ENCODE measurements at places on chromosomes 11 and 22.
A peak's percentile ranks its signal among the peaks of the same experiment; 100 is the strongest.

DNA sequence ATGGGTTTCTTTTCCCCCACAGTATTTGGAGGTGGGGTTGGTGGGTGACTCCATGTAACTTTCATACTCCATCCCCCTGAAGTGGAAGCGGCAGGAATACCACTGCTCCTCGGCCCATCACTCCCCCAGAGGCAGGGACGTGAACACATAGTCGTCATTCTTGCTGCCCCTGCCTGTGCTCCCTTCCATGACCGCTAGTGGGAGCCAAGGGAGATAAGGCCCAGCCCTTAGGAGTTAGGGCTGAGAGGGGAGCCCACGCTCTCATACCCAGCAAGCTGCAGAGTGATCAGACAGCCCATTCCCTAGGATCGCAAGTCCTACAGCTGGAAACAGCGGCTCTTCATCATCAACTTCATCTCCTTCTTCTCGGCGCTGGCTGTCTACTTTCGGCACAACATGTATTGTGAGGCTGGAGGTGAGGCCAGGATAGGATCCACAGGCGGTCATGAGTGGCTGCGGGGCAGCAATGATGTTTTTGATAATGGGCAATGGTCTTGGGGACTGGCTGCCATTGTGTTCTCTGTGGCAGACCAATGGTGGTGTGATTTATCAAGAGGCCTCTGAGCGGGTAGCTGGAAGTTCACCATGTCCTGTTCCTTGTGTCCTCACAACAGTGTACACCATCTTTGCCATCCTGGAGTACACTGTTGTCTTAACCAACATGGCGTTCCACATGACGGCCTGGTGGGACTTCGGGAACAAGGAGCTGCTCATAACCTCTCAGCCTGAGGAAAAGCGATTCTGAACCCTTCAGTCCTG lies 15.9 kb downstream of the RHOG start:
- DNase-seq: peak; percentile 53

DNA sequence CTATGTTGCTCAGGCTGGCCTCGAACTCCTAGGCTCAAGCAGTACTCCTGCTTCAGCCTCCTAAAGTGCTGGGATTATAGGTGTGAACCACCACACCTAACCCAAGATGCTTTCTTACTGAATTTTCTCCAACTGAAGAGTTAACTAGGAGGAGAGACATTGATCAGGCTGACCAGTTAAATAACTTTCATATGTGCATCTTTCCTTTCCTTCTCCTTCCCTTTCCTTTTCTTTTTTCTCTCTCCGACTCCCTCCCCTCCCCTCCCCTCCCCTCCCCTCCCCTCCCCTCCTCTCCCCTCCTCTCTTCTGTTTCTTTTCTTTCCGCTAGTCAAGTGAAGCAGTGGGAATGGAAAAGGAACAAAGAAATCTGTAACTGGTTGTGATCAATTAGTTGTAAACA lies 26.7 kb downstream of the XRCC6 start:
- DNase-seq: no peak

DNA sequence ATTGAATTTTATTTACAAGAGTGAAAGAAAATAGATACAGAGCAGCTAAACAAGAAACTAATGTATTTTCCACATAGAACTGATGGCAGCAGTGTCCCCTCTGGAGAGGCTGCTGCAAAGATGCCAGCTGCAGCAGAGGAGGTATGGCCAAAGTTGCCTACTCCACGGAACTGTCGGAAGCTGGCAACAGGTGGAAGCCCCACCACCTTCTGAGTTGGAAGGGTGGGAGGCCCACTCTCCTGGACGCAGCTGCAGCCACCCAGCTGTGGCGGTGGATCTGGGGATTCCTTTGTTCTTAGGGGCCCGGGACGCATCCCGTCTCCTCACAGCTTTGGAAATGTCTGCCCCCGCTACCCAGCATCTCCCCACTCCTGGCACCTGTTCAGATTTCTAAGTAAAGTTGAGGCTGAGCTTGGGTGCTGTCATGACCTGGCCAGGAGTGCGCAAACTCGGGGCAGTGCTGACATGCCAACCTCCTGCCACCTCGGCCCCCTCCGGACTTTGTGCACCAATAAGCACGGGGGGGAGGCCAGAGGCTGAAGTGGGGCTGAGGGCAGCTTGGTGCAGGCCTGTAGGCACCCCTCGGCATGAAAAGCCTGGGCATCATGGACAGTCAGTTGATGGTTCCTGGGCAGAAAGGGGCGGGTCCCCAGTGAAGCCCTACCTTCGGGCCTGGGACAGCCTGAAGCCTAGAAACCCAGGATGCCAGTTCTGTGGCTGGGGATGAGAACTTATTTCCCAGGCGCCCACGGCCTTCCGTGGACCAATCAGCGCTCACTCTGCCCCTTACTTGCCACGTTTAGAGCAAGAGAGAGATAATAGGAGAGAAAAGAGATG lies 1071.4 kb downstream of the JRKL start:
- no peak for DNase-seq

DNA sequence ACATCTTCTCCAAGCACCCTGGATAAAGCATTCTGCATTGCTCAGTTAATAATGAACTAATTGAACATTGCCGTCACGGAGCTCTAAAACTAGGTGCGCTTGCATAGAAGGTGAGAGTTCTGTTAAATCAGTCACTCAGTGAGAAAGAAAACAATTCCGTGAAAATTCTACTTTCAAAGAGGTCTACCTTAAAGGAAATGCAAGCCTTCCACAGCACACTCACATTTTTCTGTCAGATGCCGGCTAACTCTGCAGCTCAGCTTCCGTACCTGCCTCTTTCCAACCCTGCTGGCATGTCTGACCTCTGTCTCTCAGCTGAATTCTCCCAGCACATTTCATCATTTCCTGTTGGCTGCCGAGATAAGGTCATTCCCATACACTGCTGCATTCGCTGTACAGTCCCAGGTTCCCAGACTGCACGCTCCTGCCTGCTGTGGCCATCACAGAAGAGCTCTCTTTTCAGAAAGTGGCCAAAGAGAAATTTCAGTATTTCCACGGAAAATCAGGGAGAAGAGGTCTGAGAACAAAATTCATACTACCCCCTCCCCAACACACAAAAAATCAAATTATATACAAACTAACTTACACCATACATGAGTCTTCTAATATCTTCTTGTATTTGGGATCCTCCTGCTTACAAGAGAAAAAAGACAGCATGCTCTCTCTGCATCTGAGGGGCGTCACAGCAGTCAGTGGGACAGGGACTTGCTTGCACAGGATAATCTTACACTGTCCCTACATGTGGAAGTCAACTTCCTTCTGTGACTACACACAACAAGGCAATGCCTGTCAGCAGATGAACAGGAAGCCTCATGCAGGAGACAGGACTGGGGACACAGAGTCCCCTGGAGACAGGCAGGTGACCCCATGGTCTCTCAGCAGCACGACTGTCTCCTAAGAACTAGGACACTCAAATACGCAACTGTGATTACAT lies 55.1 kb downstream of the PACSIN2 start:
- DNase-seq: peak; percentile 38

DNA sequence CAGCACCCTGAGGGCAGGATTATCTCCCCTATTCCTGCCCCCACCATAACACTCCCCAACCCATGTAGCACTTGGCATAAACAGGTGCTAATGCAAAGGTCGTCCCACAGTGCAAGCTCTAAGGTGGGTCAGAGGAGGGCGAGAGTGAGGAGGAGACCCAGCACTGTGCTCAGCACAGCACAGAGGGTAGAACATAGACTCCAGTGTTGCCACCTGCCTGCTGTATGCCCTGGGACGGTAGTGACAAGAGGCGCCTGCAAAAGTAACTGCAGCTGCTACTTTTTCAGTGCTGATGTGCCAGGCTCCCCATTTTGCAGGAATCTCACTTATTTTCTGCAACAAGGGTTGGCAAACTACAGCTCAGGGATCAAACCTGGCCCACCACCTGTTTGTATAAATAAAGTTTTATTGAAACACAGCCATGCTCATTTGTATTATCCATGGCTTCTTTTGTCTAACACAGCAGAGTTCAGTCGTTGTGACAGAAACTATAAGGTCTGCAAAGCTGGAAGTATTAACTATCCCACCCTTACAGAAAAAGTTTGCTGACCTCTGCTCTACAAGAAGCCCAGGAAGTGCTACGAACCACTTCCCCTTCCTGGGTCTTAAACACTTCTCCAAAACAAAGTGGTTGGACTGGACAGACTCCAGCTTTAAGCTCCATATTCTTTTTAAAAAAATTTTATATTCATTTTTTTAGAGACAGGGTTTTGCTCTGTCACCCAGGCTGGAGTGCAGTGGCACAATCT lies 16.9 kb upstream of the CDC42BPG start:
- no peak for DNase-seq

- DNase-seq: peak; percentile 85
Measured at GRCh38 chr22:46829117-46829891, 66.9 kb downstream of the TBC1D22A start.

DNA sequence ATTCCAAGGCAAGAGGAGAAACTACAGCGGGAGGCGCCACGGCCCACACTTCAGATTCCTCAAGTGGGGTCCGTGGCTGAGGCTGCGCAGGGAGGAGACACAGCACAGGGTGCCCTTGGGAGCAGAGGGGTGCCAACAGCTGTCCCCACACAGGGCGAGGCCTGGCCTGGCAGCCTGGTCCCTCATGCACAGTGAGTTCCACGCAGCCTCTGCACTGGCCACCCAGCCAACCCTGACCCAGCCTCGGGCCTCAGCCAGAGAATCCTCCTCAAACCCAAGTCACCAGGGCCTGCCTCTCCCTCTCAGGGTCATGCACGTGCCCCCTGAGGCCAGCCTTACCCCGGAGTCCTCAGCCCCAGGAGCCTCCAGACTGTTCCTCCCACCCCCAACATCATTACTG lies 22.4 kb upstream of the MOB2 start:
- no peak for DNase-seq

- DNase-seq: no peak
Measured at GRCh38 chr11:45766469-45766868, 38.5 kb upstream of the SLC35C1 start.

DNA sequence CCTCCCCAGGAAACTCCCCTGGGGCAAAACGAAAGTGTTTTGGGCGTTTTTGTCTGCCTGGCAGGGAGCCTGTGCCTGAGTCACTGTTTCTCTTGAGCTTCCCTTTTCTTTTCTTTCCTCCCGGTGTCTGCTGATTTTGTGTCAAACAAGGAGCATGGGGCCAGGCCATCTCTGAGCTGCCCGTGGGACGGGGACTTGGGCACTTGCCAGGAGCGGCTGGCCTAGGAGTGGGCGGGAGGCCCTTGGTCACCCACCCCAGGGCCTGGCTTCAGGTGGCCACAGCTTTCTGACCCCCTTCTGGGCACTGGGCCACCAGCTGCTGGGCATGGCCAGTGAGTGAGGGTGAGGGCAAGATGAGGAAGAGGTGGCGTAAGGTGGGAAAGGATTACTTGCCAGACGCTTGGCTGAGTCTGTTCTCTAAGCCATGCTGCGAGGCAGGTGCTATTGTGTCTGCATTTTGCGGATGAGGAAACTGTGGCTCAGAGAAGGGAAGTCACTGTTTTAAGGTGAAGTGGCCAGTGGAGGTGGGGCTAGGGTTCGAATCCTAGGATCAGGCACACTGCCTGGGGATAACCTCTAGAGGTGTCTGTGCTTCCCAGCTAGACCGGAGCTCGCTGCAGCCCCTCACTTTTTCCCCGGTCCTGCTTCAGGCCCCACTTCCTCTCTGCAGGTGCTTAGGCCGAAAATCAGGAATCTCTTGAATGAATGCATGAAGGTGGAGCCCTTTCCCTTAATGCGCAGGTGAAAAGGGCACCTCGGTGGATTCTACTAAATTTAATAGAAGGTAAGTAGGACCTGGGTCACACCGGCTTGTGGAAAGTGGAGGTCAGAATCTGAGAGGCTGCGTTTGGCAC lies 7.8 kb upstream of the NFAM1 start:
- peak; percentile 60 for DNase-seq

DNA sequence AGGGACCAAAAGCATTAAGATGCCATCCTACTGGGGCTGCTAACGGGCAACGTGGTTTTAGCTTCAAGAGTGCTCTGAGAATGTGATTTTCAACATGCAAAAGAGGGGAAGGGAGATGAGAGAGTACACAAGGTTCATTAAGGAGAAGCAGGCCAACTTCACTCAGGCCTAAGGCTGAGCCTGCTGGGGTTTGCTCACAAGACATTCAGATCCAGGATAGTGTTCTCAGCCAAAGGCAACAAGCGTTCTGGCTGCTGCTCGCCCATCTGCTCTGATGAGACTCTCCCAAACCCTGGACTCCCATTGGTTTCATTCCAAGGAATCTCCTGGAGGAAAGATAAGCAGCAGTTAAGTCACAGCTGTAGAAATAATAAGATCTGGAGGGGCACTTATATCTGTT lies 23.6 kb upstream of the UPB1 start:
- no peak for DNase-seq

- no peak for DNase-seq
Measured at GRCh38 chr11:62817129-62817528, 11.9 kb upstream of the NXF1 start.

DNA sequence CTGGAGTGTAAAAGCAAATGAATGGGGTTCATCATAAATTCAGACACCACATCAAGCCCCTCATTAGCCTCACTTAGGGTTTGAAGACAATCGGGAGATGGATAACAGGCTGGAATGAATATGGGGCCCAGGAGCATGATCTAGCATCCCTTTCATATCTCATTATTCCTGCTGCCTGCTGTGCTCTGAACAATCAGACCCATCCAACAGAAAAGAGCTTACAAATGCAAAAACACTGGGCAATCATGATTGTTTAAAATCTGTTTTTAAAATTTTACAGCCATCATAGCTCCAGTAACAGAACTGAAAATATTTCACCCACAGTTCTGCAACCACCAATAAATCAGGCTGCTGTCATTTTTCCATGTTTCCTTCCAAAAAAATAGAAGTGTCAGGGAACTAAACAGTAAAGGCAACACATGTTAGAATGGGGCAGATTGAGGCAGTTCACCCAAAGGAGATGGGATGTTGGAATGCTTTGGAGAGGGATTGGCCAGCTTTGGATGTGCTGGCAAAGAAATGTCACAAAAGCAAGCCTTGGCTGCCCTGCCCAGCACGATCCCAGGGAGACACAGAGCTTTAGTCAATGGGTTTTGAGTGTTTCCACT lies 47.8 kb upstream of the BMAL1 start:
- DNase-seq: no peak

DNA sequence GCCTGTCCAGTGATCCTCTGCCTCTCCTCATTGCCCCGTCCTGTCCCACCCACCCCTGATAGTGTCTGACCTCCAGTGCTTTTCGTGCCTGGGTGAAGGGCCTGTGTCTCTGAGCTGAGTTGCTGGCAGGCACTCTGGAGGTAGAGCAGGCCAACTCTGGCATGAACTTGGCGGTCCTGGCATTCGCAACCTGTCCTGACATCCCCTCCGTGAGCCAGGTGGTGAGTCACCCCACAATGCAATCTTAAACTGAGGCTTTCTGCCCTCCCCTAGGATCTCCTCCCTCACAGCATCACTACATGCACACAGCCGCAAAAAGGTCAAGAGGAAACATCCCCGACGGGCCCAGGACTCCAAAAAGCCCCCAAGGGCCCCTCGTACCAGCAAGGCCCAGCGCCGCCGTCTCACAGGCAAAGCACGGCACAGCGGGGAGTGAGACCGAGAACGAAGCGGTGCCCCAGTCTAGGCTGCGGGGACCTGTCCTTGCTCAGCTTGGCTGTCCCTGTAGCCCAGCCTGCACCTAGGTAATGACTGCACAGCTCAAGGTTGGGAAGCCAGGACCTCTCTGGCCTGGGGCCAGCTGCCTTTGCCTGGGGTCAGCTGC lies 4.9 kb downstream of the NOL12 start:
- no peak for DNase-seq

Measured in AG08396 (cell line).